ENCODE measurements at places on chromosomes 1 and 21.

DNA sequence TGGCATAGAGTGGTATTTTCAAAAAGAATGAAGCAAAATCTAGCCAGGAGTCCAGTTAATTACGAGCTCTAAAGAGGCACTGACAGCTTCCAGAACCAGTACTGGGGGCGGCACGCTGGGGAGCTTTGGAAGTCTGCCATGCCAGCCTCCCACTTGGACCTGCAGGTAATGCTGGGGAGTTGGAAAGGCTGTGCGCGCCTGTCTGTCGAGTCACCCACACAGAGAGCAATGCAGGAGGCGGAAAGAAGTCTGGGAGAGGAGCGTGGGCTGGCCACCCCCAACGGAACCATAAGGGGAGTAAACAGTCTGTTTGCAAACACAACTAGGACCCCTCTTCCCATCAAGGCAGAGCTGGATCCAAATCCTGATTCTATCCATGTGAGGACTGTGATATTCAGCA is 84.5 kb downstream of the BEND5 start:
- no peak for DNase-seq

DNA sequence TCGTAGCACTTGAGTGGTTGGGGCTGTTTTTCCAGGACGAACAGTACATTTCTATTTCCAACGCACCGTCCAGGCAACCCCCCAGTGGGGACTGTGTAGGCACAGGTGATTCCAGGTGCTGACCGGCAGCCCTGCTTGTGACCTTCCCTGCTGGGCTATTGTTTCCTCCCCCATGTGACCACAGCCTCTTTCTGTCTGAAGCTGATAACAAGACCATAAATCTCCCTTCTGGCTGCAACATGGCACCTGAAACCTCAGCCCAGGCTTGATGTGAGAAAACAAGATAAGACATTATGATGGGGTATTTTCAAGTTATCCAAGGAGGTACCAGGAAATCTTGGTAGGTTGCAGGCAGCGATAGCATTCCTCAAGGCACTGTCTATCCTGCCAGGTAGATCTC is 48.2 kb downstream of the HLX start:
- no peak for DNase-seq

- DNase-seq = no peak
Observed at GRCh38 chr1:201260236-201260590, 23.1 kb upstream of the PKP1 start.

GRCh38 chr1:73909043-73909562 is 288.9 kb downstream of the LRRIQ3 start:
- DNase-seq = no peak

- peak; percentile 11 for DNase-seq
Observed at GRCh38 chr1:172588296-172589291, 55.6 kb downstream of the SUCO start.

DNA sequence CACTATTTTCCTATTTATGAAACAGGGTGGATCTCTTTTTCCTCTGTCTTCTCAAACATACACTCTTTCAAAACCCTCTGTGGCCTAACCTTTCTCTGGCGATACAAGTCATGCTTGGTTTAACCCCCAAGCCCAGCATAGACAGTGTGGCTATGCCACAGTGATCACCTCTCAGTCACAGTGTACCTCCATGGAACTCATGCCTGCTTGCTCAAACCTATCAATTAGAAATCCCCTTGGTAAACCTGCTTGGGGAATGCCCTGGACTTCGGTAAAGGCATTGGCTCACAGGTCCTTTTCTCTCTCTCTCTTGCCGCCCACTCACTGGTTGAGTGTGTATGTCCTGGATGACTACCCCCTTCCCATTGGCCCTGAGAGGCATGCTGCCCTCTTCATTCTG is 147.5 kb downstream of the CYYR1 start:
- no peak for DNase-seq

DNA sequence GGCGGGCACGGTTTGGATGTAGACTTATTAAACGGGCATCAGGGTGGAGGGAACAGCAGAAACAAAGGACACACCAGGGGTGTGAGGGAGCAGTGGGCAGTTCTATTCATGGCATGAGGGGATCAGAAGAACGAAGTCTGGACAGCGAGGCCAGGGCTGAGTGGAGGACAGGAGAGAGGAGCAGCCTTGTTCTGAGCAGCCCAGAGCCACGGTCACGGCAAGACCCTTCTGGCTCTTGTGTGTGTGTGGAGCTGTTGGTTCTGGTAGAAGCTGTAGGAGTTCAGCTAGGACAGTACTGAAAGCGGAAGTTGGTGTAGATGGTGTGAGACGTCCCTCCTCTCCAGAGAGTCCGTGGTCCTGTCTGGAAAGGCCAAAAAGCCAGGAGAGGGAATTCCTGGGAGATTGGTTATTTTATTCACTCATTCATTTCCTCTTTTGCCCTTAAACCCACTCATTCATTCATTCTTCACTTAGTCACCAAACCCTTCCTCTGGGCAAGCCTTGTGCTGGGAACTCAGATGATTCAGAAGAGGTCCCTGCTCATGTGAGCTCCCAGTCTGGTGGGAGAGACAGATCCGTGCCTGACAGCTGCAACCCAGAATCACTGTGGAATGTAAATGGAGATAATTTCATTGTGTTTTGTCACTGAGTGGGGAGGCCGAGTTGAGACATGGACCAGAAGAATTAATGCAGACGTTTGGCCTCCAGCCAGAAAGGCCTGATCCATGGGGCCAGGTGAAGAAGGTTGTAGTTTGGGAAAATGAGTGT is 4.1 kb upstream of the ACOT11 start:
- no peak for DNase-seq

DNA sequence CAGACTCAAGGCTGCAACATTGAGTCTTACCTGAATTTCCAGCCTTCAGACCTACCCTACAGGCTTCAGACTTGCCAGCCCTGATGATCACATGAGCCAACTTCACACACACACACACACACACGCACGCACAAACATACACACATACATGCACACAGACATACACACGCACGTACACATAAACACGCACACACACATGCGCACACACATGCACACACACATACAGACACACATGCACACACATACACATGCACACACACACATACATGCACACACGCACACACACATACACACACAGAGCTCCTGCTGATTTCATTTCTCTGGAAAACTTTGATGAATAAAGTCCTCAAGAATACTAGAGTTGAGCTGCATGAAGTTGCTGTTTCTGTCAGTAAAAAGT is 78.3 kb upstream of the SLC2A1 start:
- DNase-seq = no peak

DNA sequence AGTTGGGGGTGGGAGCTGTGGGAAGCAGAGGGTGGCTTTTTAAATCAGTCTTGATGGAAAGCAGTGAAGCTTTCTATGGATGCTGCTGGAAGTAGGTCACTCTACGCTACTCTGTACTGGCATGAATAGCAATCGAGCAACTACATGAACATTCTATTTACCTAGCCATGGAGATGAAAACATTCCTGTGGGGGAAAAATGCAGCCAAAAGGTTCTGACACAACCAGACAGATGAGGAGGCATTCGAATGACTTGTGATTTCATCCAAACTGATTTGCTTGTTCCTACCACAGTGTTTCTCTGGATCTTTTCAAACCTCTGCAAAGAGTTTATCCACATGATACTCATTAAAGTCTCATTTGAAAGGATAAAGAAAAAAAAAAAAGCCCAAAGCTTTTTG is 95.0 kb downstream of the ASTN1 start:
- no peak for DNase-seq

DNA sequence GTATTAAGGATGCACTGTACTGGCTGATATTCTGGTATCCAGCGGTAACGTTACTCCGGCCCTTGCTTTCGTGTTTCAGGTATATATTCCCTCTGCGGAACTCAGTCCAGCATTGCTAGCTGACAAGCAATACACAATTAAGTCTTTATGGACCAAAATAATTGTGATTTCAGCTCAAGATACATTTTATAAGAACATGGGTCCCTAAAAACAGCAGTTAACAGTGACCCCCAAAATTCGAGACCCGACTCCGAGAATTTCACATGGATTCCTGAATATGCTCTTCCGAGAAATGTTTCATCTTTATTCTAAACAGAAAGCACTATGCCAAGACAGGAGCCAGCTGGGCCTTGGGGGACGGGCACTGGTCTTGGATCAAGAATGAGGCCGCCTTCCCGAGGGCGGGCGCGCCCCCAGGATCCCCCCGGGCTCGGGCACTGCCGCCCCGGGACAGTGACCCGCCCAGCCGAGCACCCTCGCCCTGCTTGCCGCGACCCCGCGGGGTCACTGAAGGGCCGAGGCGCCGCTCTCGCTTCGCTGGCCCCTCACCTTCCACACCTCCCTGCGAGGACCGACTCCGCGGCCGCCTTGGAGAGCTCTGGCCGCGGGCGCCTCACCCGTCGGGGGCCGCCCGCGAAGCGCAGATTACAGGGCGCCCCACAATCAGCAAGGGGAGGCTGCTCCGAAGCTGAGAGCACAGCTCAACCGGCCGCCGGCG is 610 bp downstream of the SCYL3 start:
- peak; percentile 21 for DNase-seq

- no peak for DNase-seq
Observed at GRCh38 chr1:4421986-4422385, 232.4 kb upstream of the AJAP1 start.

DNA sequence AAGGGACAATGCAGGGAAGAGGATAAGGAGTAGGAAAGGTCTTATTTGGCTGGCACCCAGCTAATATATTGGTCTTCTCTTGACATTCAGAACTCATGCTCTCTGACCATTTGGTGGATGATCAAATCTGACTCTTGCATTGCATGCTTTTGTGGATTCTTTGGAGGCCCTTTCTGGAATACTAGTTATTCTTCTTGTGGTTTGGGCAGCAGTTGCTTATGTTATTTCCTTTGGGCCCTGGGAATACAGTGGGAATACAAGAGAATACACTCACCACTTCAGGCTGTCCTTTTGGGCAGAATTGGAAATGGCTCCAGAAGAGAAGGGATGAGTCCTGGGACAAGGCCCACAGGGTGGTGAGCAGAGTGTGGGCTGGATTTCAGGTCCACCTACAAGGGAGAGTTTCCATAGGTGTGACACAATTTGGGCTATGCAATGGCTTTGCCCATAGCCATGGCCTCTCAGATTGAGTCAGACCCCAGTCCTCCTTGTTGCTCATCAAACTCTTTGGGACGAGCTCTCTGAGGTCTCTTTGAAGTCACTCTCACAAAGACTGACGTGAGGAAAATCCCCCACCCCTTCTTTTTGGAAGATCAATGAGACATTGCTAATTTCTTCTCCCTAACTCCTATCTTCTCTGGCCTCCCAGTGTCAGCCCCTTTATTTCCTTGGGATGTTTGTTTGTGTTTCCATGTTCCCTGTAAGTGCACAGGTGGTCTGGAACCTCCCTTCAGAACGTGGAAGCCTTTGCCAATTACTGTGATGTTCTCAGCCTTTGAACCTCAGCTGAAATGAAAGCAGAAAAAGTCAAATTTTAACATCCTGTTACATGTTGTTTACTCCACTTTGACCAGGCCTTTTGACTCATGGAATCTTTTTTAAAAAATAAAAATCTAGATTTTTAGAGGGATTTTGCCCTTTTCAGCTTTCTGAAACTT is 19.4 kb downstream of the HSD11B1 start:
- no peak for DNase-seq

GRCh38 chr1:71400050-71400449 is 319.2 kb upstream of the ZRANB2 start:
- no peak for DNase-seq

GRCh38 chr1:58687516-58687915 is 12.3 kb downstream of the MYSM1 start:
- no peak for DNase-seq

DNA sequence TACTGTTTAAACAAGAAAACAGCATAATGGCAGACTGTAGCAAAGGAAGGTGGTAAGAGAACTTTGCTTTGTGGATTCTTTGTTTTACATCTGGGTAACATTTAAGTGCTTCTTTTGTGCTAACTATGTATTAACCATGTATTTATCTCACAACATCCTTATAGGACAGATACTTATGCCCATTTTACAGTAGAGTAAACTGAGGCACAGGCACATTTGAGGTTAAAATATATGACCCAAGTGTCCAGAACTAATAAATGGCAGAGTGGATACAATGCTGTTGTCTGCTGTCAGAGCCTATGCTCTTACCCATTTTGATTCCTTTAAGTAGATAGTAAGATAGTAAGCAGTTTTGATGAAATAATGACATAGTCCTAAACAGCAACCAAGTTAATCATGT is 7.3 kb downstream of the CAPZA1 start:
- DNase-seq = no peak

DNA sequence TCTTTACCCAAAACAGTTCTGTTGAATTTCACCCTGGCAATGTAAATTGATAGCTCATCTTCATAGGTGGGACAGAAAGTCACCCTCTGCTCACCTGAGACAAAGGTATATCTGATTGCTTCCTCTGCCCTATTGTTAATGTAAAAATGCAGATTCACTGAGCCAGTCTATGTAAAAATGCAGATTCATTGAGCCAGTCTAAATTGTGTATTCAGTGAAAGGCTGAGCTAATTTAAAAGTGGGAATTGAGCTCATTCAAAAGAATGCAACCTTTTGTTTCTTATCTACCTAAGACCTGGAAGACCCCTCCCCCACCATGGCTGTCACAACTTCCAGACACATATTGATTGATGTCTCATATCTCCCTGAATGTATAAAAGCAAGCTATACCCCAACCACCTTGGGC is 4.8 kb upstream of the MYSM1 start:
- no peak for DNase-seq

DNA sequence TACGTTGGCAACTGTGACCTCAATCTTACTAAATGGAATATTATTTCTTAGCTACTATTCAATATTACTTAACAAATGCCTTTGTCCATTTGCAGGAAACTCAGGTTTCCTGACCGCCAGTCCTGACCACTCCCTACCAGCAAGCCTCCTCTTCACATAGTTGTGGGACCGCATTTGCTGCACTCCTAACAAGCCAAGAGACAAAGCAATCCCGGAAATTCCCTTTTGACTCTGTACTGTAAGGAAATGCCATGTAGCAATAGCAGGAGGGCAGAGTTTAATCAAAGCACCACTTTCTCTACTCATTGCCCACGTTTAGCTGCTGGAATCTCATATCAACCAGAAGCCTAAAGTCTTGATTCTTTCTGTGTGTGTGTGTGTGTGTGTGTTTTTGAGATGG is 28.1 kb upstream of the ACBD6 start:
- no peak for DNase-seq

DNA sequence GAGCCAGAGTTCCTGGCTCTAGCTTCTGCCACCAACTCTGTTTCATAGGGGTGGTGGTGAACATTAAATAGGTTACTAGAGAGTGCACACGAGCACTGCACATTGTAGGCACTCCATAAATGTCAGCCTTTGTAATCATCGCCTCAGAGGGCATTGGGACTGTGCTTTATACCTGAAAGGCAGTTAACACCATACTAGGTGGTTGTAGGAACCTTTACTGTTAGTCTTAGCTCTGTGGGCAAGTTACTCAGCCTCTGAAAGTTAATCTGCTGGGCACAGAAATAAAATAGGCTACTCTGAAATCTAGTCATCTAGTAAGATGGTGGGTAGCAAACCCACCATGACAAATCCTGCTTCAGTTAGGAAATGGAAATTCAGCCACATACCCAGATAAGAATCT is 37.6 kb downstream of the ARID1A start:
- no peak for DNase-seq

All from CD8-positive, alpha-beta T cell (primary cell).